ENCODE measurements at places on chromosomes 11 and 22. TPM values are rescaled to one million over a fixed set of nuclear protein-coding genes. Genes with fewer than 3 reads are reported as not detected.
A peak's percentile ranks its signal among the peaks of the same experiment; 100 is the strongest.

DKK3 gene
- total RNA-seq = 30.0 TPM

HBB gene
- not detected for total RNA-seq

- no peak overlapping the region for H3K27ac ChIP-seq
- H3K36me3 ChIP-seq = peaks cover 8% of the 10 kb centered on the region
- H3K4me1 ChIP-seq = no peaks in the 10 kb centered on the region
- H3K4me3 ChIP-seq = no peak overlapping the region
- no peaks in the 10 kb centered on the region for H3K27me3 ChIP-seq
Observed at GRCh38 chr11:132576706-132577105, 955.6 kb downstream of the OPCML start.

DNA sequence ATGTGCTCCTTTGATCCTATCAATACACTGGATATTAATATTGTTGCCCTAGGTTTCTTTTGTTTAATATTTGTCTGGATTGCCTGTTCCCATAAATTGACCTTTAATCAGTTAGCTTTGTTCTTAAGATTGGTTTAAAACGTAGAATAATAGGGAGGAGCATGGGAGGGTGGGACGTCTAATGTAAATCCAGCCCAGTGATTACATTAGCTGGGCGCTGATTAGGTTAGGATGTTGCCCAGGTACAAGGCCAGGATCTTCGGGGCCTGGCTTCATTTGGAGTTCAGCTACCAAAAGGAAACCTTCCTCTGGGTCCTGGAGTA lies at the start of gene SRSF8:
SRSF8 (plus strand) TSS at position 204 of the 323 bp plus-strand sequence. CDS start 308 bp downstream, outside the sequence.
- peaks cover 9% of the 10 kb centered on the region for H3K36me3 ChIP-seq
- peak within 1 kb of the TSS; percentile 97 for H3K27ac ChIP-seq
- H3K27me3 ChIP-seq = no peaks in the 10 kb centered on the region
- H3K4me1 ChIP-seq = peaks cover 21% of the 10 kb centered on the region
